Psoas muscle (tissue), 8 donors: ENCODE measurements at places on chromosomes 7 and 10. TPM values are rescaled to one million over a fixed set of nuclear protein-coding genes. Genes with fewer than 3 reads are reported as not detected.

DNA sequence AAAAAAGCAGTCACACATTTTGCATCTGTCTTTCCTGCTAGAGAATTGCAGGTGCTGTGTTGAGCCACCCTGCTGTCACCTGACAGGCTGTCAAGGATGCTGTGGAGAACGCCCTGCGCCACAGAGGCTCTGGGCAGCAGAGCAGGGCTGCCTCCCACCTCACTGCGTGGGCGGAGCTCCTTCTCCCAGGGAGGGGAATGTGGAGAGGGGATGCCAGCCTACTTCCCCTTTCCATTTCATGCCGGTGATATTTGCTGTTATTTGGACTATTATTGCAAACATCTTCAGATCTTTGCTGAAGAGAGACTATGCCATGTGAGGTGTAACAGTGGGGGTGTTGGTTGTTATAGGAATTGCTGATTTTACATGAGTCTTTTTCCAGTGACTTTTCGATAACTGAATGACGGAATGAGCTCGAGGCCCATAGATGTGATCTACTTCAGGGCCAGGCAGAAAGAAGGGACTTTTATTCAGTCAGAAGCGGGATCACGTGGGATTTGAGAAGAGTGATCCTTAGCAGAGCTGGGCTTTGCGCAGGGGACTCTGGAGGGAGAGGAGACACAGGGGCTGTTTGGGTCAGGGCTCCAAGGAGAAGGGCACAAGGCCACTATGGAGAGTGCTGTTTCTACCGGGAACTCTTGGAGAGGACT is 13.6 kb upstream of the PRKAG2 start:
- DNase-seq, result no peak

- no peak for DNase-seq
Measured at GRCh38 chr7:26550492-26550891, 258.8 kb downstream of the SNX10 start.

ELFN1 gene
- 0.64 TPM for total RNA-seq

DNAJC12 gene
- 9.2 TPM for total RNA-seq

- no peak for DNase-seq
Measured at GRCh38 chr10:72184156-72184555, 31.7 kb upstream of the ANAPC16 start.
